T-helper 2 cell (primary cell): ENCODE measurements at places on chromosomes 4 and X.

- DNase-seq = no peak
Measured at GRCh38 chr4:4595252-4595651, 53.4 kb upstream of the STX18 start.

- DNase-seq = no peak
Measured at GRCh38 chr4:78939667-78940008, 400 bp upstream of the PAQR3 start.

DNA sequence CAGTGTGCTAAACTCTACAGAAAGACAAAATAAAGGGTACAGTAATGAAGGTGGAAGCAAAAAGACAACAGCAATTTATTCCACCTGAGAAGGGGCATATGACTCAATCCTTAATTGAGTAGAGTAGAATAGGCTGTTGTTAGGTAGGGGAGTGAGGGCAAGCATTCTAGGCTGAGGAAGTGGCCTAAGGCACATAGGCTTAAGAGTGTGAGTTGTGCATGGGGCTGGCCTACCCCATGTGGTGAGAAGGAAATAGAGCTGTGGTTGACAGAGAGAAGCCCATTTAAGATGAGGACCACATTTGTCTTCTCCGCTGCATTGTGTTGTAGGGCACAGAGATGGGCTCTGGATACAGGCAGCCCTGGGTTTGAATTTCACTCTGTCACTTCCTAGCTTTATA is 3.4 kb upstream of the ZCCHC18 start:
- no peak for DNase-seq

GRCh38 chrX:154724993-154725756 is 25.7 kb downstream of the GAB3 start:
- no peak for DNase-seq

GRCh38 chrX:40471965-40472648 is 108.7 kb upstream of the ATP6AP2 start:
- DNase-seq = no peak

GRCh38 chr4:19026281-19026680 is 1004.7 kb upstream of the LCORL start:
- no peak for DNase-seq
